ENCODE measurements at places on chromosomes 6 and 20.

- no peak for DNase-seq
Observed at GRCh38 chr6:41498968-41499599, 47.1 kb upstream of the FOXP4 start.

DNA sequence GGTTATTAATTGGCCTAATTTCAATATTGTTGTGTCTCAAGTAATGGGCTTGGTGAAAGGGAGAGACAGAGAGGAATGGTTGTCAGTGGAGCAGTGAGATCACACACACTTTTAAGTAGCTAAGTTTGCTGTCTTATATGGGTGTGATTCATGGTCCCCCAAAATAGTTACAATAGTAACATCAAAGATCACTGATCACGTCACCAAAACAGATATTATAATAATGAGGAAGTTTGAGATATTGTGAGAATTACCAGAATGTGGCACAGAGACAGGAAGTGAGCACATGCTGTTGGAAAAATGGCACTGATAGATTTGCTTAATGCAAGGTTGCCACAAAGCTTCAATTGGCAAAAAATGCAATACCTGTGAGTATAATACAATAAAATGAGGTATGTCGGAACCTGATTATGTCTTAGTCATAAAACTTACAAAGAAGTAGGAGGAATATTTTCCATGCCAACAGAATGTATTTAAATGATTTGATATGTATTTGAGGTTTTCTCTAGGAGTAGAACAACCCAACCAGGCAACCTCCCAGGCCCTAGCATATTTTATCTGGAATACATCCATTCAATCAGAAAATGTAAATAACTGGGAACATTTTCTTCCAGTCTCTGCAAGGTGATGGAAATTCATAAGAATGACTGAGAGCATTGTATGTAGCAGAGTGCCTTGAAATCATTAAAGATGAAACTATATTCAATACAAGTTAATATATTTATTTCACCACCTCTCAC, 167.8 kb downstream of the CARMIL1 start:
- DNase-seq = no peak

DNA sequence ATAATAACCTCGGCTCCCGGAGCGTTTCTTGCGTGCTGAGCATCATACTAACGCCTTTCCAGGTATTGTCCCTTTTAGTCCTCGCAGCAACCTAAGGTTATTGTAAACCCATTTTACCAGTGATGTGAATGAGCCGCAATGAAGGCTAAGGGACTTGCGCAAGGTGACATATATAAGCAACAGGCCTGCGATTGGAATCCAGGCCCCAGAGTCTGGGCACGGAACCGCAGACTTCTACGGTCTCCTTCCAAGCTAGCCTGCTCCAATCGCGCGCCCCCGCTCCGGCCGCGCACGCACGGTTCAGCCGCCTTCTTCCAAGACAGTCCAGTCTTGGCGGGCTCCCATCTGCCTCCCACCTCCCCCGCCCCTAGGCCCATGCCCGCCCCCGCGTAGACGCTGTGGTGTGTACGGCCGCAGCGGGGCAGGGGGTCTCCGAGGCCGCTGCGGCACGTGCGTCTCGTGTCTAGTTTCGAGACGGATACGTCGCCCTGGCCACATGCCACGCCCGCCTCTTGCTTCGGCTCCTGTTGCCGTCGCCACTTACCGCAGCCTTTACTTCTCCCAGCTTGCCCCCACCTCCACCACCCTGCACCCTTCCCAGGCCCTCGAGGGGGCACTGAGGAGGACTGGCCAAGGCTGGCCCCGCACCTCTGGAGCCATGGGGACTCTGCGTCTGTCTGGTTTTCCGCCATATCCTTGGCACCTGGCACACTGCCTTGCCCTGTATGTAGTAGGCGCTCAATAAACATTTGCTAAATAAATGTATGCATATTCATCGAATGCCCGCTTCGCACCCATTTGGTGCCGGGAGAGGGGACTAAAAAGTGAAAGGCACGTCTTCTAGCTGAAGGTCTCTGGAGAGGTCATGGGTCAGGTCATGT, 855 bp upstream of the GFOD1 start:
- peak; percentile 31 for DNase-seq

GRCh38 chr6:90295854-90296340, 746 bp downstream of the BACH2 start:
- peak; percentile 73 for DNase-seq

GRCh38 chr6:64590965-64591675, 955.5 kb downstream of the PHF3 start:
- no peak for DNase-seq

GRCh38 chr6:114955363-114955762, 612.5 kb upstream of the HS3ST5 start:
- DNase-seq = no peak

GRCh38 chr6:27238010-27238983, 9.2 kb upstream of the PRSS16 start:
- no peak for DNase-seq

DNA sequence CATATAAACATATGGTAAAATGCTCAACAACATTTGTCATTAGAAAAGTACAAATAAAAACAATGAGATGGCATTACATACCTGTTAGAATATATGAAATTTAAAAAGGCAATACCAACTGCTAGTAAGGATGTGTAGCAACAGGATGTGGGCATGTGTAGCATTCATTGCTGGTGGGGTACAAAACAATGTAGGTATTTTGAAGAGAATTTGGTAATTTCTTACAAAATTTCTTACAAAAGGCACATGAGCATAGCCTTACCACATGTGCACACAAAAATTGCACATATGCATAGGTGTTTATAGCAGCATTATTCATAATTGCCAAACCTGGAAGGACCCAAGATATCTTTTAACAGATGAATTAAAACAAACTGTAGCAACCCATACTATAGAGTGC, 1355.1 kb upstream of the CITED2 start:
- no peak for DNase-seq

GRCh38 chr20:54047048-54047447, 23.3 kb downstream of the BCAS1 start:
- DNase-seq = no peak
